NCI-H2171 (cell line): ENCODE measurements at places on chromosomes 1 and 21.

DNA sequence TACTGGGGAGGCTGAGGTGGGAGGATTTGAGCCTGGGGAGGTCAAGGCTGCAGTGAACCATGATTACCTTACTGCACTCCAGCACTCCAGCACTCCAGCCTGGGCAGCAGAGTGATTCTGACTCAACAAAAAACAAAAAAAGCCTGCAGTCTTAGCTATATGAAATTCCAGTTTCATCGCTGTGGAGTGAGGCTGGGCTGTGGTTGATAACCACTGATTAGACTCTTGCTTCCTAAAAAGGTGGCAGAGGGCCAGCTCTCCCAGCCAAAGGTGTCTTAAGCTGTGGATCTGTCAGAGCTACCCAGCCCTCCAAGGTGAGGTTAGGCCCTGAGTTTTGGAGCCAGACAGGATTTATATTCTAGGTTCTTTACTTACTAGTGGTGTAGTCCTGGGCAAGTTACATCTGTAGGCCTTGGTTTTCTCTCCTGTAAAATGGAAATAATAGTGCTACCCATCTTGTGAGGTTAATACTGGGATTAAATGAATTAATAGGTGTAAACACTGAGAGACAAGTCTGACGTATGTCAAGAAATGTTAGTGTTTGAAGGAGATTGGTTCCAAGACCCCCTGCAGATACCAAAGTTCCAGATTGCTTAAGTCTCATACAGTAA, 35.9 kb downstream of the TMCC2 start:
- DNase-seq = no peak

- no peak for DNase-seq
Measured at GRCh38 chr1:51693419-51694155, 76.7 kb downstream of the OSBPL9 start.

DNA sequence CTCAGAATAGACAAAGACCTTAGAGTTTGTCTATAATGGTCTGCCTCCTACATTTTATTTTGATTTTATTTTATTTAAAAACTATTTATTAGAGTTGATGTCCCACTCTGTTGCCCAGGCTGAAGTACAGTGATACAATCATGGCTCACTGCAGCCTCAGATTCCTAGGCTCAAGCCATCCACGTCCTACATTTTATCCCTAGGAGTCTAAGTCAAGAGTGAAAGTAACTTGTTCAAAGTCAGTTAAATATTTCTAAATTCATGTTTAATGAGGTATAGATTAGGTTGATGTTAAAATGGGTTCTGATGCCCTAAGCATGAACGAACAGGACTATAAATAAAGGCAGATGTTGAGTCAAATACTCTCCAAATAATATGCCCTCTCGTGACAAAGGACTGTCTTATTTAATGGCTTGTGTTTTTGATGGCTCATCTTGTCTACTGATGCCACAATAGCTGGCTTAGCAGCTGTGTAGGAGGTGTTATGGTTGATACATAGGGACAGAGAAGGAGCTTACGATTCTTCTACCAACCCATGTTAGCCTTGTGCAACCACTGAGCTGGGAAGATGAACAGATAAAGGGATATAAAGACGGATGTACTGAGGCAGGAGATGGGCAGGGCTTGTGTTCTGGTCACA, 66.0 kb upstream of the CR1L start:
- DNase-seq = no peak

GRCh38 chr1:26921126-26921539, 410 bp upstream of the NUDC start:
- DNase-seq = no peak
